Activated T-helper 1 cell treated with Interleukin-2 at 50 U/mL for 16 hours (primary cell): ENCODE measurements at places on chromosomes 3 and 15.

DNA sequence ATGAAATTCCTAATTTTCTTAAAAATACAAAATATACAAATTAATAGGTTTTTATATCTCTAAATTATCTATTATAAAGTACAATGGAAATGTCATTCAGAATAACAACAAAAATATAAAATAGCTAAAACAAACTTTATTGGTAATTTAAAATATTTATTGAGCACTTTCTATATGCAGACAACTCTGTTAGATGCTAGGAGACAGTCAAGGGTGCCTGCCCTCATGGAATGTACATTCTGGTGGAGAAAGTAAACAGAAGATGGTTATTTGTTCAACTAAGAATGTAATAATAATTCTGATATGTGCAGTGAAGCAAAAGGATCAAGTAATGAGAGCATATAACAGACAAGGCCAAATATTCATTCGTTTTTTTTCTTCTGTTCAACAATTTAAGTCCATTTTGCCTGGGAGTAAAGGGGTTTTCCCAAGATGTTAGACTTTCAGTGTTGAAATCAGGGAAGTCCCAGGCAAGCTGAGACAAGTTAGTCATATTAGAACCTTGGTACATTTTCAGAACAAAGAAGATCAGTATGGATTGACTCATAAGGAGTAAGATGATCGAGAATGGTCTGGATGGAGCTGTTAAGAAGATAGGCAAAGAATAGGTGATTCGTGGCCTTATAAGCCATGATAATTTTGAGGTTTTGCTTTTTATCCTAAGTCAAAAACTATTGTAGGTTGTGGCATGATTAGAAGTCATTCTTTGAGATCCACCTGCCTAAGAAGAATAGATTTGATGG is 150.2 kb upstream of the MLF1 start:
- DNase-seq, result no peak

DNA sequence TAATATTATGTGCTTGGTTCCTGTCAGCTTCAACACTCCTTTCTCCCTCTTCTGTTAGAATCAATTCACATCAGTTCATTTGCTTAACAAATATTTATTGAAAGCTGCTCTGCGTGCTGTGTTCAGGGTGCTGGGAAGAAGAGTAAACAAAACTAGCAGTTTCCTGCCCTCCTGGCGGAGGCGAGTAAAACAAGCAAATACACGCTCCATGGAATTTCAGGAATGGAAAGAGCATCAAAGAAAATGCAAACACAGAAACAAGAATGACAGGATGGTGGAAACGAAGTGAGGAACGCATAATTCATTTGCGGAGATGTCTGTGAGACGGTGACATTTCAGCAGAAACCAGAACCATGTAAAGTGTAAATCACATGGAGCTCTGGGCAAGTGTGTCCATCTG is 49.4 kb upstream of the SPTSSB start:
- no peak for DNase-seq

GRCh38 chr3:121839962-121840361 is 5.0 kb downstream of the EAF2 start:
- no peak for DNase-seq

GRCh38 chr3:130783629-130784028 is 37.0 kb upstream of the PIK3R4 start:
- no peak for DNase-seq

DNA sequence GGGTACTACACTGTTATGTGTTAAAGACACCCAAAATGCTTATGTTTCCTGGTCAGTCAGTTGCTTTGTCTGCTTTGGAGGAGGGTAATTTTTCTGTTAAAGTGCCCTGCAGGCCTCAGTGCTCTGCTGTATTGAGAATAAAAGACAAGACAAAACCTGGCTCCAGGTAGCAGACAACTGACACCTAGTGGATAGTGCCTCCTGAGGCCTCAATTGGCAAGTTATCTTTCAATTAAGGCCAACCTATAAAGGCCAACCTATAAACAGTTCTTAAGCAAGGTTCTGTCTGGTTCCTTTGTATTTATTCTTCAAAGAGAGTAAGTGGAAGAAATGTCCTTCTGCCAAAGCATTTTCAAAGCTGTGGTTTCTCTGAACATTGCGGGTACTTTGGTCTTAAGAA is 773.8 kb downstream of the MECOM start:
- DNase-seq, result no peak

GRCh38 chr3:197615430-197615829 is 59.7 kb upstream of the BDH1 start:
- DNase-seq, result no peak

GRCh38 chr3:172171396-172172075 is 132.2 kb downstream of the FNDC3B start:
- no peak for DNase-seq

DNA sequence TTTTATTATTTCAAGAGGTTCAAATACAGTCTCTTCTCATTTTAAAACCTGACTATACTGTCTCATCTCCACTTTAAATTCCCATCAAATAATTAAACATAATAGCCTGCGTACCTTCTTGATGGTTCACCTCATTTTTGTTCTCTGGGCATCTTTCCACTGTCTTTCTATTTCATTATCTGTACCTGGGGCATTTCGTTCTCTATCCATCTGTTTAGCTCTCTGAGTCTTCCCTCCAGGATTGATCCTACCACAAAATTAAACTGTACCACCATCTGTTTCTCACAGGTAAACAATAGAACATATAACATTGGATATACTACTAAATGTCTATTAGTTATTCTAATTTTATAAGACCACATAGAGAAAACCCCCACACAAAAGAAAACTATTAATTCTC is 1331.4 kb downstream of the NSUN3 start:
- no peak for DNase-seq

DNA sequence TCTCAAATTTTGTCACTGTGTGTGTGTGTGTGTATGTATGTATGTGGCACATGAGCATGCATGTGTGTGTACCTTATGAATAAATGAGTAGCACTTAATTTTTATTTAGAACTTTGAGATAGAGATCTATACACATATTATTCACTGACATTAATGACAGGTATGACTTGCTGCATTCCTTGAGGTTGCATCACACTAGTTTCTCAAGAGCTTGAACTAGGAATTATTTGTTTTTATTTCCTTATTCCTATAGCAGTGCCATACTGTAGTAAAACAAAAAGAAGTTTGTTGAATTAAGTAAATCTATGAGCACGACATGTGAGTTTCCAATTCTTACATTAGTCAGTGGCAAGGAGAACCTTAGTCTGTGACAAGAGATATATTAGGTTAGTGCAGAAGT is 943.9 kb downstream of the ROBO1 start:
- DNase-seq, result no peak

DNA sequence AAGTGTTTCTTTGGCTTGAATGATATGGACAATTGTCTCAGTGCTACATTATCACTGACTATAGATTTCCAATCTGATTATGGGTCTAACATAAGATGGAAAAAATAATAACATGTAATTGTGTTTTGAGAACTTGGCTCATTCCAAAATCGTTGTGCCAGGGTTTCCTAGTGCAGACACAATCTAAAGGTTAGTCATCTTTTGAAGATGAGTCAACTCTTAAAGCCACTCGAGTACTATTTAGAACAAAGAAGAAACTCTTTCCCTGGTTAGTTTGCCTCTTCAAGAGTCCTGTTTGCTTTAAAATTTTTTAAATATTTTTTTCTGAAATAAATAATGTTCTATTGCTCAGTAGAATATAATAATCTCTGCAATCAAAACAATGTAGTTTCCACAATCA is 301.0 kb downstream of the CADM2 start:
- no peak for DNase-seq

DNA sequence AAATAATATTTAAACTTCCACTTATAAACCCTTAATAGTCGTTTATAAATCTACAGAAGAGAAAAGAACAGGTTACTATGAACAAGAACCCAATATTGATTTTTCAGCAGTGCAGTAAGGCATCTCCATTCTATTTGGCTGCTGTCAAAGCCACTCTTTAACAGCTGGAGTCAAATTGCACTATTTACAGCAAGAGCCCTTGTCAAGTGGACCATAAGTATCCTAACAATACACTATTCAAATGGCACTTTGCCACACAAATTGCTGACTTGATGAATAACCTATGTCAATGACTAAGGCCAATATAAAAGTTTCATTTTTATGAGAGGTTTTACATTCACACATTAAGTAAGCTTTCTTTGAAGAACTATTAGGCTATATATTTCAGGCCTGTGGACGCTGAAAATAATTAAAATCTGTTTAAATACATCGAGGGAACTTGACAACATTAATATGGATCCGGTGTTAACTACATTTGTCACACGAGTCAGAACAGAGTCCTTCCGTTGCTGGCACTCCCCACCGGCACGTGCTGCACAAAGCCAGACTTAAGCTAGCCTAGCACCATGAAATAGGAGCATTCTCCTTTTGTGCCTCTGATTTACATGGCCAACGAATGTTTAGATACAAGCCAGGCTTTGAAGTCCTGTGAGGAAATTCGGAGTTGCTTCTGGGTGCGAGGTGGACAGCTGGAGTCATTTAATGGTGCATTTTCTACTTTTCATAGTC is 100.5 kb downstream of the WDR72 start:
- DNase-seq, result no peak

DNA sequence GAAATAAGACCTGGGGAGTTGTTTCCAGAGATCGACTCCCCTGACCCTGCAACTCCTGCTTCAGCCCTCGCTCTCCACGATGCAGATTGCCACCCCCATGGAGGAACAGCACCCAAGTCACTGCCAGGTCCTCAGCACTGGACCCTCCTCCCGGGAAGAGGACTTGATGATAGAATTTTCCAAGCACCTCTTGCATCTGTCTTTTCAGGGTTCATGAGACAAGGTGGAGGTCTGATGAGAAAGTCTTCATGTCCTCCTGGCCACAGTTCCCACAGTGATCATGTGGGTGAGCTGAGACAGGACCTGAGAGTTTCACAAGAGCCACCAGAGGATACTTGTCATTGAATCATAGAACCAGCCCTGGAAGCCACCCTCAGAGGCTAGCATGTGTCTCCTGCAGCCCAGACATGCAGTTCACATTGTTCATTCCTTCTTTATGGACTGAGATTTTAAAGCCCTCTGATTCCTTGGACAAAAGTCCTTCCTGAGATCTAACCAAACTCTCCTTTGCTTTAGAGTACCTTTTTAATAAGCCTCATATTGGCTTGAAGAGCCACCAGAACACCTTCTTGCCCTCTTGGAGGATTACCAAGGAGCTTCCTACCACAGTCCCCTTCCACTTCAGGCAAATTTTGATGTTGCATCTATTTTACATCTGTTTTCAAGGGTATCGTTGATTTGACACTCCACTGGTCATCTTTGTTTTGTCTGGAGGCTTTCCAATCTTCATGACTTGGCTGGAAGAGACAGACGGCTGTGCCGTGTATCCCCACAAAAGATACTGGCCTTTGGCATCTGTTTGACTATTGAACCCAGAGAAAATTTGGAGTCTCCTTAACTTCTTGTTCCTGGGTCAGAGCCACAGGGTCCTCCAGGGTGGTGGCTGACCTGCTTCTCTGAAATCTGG is 224.8 kb upstream of the BHLHE40 start:
- no peak for DNase-seq

DNA sequence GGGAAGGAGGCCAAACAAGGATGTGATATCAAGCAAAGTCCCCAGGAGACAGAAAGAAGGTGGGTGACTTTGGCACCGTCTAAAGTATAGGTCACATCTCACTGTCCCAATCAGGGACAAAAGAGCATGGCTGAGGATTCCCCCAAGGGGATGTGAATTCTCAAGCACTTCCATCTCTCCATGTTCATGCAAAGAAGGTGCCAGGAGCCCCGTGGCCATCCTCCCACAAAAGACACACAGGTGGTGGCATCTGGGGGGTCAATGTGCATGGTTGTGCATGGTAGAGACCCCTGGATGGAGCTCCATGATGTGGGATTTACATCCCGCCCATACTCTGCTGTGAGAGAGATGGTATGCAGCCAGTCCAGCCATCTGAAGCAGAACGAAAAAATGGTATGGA is 145.7 kb upstream of the CTDSPL start:
- DNase-seq, result no peak

- no peak for DNase-seq
Measured at GRCh38 chr15:88622605-88622975, 1.4 kb downstream of the AEN start.

DNA sequence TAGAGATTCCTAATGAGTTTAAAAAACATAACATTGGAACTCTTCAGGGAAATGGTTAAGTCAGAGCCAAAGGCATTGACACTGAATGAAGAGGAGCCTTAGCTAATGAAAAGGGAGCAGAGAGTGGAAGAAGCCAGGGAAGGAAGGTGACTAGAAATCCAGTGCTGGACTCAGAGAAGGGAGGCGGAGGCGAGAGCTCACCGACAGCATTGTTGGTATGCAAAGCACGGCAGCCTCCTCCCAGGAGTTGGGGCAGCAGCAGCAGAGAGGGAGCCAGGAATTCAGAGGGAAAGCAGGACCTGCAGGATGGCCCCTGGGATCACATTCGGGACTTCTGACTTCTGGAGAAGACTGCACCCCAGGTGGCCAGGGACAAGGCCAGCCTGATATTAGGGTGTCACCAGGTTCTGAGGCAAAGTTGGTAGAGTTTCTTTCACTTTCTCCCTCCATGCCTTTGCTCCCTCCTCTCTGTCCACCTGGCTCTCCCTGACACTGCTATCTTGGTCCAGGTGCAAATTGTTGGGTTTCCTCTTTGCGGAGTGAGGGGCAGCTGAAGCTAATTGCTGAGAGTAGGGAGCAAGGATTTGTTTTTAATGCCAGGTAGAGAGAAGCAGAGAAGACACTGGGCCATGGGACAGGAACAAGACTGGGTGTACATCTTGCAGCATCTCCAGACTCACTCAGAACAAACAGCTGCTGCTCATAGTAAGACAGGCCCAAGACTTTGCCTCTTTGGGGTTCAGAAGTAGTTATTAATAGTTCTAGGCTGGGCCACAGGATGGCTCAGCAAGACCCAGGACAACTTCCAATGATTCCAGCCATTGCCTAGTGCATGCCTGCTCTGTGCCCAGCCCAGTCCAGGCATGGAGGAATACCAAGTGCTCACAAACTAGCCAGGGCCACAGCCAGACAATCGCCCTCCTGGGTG is 157.9 kb downstream of the TLE3 start:
- DNase-seq, result no peak

DNA sequence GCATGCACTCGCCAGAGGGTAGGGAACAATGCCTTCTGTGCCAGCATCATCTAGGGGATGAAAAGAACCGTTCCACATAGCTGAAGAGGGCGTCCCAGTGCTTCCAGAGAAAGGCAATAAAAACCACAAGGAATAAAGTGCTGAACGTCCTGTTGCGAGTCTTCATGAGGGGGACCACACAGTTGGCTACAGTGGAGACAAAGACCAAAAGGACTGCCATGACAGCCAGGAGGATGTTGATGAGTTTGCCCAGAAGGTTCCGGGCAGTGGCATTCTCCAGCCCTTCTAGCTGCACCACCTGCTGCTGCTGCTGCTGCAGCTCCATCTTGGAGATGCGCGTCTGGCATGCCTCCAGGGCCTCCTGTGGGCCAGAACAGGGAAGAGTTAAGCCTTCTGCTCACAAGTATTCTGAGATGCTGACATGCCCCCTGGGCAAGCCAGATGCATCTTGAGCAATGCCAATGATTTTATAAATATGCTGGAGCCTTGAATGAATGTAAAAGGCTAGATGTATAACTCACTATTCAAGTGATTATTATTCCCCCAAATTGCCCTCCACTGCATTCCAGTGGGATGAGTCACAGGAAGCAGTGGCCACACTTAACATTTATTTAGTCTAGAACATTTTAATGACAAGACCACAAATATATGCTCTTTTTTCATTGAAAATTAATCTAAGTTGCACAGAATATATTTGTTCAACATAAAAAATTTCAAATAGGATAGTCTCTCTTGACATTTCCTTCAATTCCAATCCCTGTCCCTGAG is 45.1 kb upstream of the PLXND1 start:
- no peak for DNase-seq

- DNase-seq, result no peak
Measured at GRCh38 chr3:127846576-127846975, 24.3 kb upstream of the MGLL start.

- DNase-seq, result no peak
Measured at GRCh38 chr3:60669636-60670035, 581.6 kb downstream of the FHIT start.
